ENCODE measurements at places on chromosomes 16 and 17. TPM values are rescaled to one million over a fixed set of nuclear protein-coding genes. Genes with fewer than 3 reads are reported as not detected.
A peak's percentile ranks its signal among the peaks of the same experiment; 100 is the strongest.

ITGAD gene
- not detected for total RNA-seq

GDPD1 gene
- total RNA-seq = 2.7 TPM

TBC1D26 gene
- total RNA-seq = 1.0 TPM

SHISA9 gene
- total RNA-seq = 0.07 TPM

IKZF3 gene
- 37.6 TPM for total RNA-seq

MTMR4 gene
- 73.3 TPM for total RNA-seq

TP53TG3D gene
- not detected for total RNA-seq

KRTAP4-16 gene
- not detected for total RNA-seq

EPOP gene
- 27.5 TPM for total RNA-seq

DNAH2 gene
- total RNA-seq = 0.05 TPM

HOXB7 gene
- not detected for total RNA-seq

DNA sequence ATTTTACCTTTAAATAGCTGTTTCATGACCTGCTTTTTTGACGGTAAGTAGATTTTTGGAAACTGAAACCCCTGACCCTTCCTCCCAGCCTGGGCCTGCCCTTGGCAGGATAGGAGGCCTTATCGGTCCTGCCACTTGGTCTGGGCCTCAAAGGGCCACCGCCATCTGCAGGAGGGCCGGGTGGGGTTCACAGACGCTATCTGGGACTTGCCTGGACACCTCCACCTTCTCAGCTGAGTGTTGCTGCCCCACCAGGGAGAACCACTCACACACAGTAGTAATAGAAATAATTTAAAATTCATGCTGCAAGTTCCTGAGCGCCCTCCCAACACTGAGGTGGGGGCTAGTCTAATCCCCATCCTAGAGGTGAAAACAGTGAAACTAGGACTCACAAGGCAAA, 4.6 kb upstream of the NPRL3 start:
- DNase-seq = no peak

GRCh38 chr17:40322358-40323315, 13.7 kb downstream of the RARA start:
- DNase-seq = peak; percentile 92

- no peak for DNase-seq
These were observed 537.9 kb upstream of the CDH11 start for GRCh38 chr16:65659758-65660157.

DNA sequence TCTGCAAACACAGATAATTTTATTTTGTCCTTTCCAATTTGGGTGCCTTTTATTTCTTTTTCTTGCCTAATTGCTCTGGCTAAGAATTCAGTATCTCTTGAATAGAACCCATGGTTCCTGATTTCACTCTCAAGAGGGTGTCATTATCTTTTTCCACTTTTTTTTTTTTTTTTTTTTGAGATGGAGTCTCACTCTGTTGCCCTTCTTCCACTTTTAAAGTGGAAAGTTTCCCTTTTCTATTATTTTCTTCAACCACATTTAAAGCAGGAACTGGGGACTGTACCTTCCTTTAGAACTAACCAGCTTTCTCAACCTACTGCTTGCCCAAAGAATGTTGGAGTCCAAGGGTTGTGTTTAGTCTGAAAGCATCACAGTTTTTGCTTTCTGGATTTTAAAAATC, 31.1 kb downstream of the SLFN11 start:
- no peak for DNase-seq

DNA sequence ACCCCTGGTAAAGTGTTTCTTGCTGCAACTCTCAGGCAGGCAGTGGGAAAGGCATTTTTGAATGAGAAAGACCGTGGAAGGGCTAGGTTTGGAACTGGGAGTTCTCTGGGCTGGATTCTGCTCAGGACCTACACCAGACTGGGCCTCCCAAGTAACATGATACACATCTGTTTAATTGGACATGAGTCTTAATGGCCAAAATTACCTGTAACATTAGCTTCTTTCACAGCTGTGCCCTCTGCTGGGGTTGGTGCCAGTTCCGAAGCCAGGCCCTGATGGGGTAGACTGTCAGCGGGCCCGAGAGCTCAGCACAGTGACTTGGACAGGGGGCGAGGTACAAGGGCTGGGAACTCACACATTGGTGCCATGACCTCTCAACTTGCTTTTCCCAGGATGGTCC, 118.9 kb upstream of the IRX3 start:
- no peak for DNase-seq

GRCh38 chr17:7281074-7281952, at the start of gene SLC2A4:
Gene SLC2A4 (plus strand): TSS chr17:7281718. CDS start chr17:7281935, 217 bp downstream.
- peak; percentile 94 for DNase-seq

GRCh38 chr17:74417178-74418045, 14.5 kb upstream of the GPRC5C start:
- DNase-seq = no peak

- DNase-seq = peak; percentile 25
These were observed at the start of gene ZFHX3 for GRCh38 chr16:73047536-73048291. Gene ZFHX3 (minus strand): TSS chr16:73048128. CDS start chr16:72960145, 87,983 bp downstream.

DNA sequence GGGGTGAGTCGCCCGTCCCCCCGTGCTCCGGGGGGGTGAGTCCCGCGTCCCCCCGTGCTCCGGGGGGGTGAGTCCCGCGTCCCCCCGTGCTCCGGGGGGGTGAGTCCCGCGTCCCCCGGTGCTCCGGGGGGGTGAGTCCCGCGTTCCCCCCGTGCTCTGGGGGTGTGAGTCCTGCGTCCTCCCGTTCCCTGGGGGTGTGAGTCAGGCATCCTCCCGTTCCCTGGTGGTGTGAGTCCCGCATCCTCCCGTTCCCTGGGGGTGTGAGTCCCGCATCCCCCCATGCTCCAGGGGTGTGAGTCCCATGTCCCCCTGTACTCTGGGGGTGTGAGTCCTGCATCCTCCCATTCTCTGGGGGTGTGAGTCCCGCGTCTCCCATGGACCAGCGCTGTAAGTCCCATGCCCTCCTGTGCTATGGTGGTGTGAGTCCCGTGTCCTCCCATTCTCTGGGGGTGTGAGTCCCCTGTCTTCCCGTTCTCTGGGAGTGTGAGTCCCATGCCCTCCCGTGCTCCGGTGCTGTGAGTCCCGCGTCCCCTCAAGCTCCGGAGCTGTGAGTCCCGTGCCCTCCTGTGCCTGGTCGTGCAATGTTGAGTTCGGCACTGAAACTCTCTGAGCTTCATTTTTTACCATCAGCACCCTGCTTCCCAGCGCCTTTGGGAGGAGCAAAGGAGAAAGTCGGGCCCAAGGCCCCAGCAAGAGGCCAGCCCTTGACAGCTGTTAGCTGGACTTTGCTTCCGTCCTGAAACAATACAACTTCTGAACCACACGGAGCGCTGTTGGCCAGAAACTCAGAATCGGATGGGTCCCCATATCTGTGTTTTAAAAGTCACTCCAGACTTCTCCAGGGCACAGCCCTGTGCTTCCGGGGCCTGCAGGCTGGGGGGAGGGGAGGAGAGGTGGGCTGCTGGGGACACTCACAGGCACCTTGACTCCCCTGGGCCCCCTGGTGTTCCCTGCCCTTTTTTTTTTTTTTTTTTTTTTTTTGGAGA, 11.5 kb upstream of the ZC3H18 start:
- no peak for DNase-seq

- DNase-seq = no peak
These were observed 22.1 kb downstream of the NSMCE1 start for GRCh38 chr16:27246439-27246838.

GRCh38 chr17:10130677-10131076, 67.7 kb downstream of the GAS7 start:
- no peak for DNase-seq

GRCh38 chr16:20359997-20360396, 7.5 kb upstream of the UMOD start:
- no peak for DNase-seq

GRCh38 chr16:57036945-57037344, 47.6 kb downstream of the NLRC5 start:
- DNase-seq = no peak

GRCh38 chr16:66409156-66409555, 17.9 kb upstream of the BEAN1 start:
- no peak for DNase-seq

DNA sequence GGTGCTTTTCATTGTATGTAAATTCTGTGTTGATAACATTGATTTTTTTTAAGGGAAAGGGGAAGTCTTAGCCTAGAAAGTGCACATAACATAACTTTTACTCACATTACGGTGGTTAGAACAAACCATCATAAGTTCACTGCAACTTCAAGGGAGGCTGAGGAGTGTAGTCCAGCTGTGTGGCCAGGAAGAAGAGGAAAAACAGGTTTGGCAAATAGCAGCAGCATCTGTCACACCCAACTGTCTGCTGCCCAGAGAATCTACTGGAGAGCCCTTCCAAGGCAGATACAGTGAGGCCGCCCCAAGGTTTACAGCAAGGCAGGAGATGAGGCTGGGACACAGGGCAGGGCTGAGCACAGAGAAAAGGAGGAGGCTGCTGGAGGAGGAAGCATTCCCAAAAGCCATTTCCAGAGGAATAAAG, 60.6 kb downstream of the AIPL1 start:
- DNase-seq = no peak

DNA sequence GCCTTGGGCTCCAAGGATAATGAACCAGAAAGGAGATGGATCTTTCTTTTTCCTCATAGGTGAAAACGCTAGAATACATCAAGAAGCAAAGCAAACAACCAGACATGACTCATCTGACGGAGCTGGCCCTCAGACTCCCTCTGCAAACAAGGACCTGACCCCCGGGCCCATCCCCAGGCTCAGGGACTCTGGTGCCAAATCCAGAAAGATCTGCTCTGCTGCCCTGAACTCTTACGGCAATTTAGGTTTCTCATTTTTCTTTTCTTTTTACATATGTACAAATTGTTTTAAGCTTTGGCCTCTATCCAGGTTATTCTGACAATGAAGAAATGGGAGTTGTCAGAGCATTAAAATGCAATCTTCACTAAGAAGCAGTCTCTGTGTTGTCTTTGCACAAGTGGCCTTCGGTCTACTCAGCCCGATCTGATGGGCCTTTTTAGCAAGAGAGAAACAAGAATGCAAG, 17.7 kb downstream of the KNOP1 start:
- no peak for DNase-seq
